ENCODE measurements at places on chromosomes 11 and 22. TPM values are rescaled to one million over a fixed set of nuclear protein-coding genes. Genes with fewer than 3 reads are reported as not detected.

DNA sequence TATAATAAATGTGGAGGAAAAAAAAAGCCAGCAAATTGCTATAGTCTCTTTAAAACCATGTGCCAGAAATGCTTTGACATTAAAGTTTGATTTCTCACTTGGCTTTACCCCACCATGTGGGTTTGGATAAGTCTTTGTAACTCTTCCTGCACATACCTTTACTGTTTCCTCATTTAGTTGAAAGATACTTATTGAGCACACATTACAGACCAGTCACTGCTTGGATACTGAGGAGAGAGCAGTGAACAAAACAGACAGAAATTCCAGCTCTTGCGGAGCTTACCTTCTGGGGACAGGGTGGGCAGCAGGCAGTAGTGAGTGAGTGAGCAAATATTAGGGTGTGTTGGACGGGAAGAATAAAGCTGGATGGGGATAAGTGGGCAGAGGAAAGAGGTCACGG is 13.7 kb downstream of the PACS1 start:
- no peaks in the 10 kb centered on the region for H3K36me3 ChIP-seq
- no peaks in the 10 kb centered on the region for H3K27me3 ChIP-seq
- DNase-seq = no peak
- H3K4me1 ChIP-seq = peaks cover 23% of the 10 kb centered on the region

DNA sequence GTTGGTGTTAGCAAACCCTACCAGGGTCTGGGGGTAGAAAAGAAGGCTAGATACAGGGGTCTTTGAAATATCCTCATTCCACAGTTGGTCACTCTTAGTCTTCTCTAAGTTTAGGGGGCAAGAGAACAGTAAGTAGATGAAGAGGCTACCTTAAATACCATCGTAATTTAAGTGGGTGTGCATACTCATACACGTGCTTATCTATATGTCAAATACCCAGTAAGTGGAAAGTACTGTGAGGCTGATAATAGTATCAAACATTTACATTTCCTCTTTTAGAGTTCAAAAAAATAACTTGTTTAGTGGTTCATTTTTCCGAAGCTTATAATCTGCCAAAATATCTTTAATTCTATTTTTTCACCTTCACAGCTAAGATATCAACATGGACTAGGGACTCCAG is 90.7 kb downstream of the WNT11 start:
- no peak for DNase-seq
- no peaks in the 10 kb centered on the region for H3K27me3 ChIP-seq
- no peak overlapping the region for H3K4me3 ChIP-seq
- H3K27ac ChIP-seq = no peak overlapping the region

OR2AT4 gene
- 0.99 TPM for total RNA-seq

ABTB2 gene
- total RNA-seq = 5.8 TPM
